ENCODE measurements at places on chromosomes 7 and 10.

- DNase-seq, result no peak
Measured at GRCh38 chr10:1203216-1203615, 147.0 kb downstream of the WDR37 start.

DNA sequence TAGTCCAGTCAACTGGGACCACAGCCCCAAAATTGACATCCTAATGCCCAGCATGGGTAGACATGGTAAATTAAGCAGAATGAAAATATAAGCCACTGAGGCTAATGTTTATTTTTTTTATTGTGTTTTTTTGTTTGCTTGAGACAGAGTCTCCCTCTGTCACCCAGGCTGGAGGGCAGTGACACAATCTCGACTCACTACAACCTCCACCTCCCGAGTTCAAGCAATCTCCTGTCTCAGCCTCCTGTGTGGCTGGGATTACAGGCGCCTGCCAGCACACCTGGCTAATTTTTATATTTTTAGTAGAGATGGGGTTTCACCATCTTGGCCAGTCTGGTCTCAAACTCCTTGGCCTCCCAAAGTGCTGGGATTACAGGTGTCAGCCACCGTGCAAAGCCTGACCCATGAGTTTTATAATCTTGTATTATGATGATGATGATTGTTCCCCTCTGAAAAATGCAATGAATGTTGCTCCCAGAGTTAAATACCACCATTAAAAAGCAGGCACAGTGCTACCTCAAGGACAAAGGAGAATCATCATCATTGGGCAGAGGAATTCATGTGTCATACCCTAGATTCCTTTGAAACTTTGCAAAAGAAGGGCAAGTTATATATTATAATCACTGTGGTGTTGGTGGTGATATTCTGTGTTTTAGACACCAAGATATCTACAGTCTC lies 228.0 kb downstream of the PARD3 start:
- DNase-seq, result no peak

DNA sequence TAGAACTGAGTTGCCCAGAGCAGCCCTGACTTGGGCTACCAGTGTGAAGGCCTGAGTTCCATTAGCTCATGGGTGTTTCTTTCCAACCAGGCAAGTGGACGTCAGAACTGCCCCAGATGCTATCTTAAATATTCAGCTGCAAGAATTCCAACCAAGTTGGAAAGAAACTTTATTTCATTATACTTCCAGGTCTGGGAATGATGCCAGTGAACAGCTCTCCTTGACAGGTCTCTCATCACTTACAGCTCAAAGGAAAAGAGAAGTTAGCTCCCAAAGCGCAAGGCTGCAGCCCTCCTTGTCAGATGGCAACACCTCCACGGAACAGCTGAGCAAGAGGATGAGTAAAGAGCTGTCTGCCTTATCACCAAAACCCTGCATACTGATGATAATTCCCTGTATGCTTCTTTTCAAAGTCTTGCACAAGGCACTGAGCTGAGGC lies 255.5 kb upstream of the AOAH start:
- no peak for DNase-seq

GRCh38 chr10:31669357-31669756 lies 259.3 kb downstream of the ARHGAP12 start:
- DNase-seq, result no peak

DNA sequence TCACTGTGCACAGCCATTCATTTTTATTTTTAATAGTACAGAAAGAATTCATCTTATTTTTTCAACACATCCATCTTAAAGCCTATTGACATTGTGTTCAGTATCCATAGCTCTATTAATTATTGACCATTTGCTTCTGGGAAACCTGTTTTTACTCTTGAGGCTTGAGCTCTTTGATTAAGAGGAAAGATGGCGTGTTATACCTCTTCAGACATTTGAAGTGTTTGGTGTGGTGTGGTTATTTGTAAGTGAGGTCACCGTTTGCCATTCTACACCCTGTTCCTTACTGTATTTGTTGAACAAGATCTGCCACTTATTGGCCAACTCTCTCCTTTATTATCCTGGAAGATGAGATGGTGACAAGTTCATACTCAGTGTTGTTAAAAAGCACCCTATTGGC lies 18.4 kb downstream of the C7orf57 start:
- no peak for DNase-seq

- DNase-seq, result no peak
Measured at GRCh38 chr10:72747521-72747920, 55.6 kb downstream of the MCU start.

GRCh38 chr7:90384433-90384832 lies 18.8 kb upstream of the CLDN12 start:
- no peak for DNase-seq

DNA sequence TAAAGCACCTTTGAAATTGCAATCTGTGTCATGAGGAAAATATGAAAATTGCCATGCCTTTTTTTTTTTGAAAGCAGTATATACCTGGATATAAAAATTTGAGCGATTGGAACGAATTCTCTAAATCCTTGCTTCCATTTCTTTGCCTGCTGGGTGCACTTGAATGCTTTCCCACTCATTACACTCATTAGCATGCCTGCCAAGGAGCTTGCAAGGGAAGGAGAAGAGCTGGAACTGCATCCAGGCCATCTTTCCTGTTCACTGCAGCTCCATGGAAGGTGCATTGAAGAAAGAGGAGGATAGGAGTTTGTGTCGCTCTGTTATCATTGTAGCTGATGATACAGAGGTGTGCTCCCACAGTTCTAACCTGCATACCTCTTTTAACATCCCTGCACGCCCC lies 102.4 kb upstream of the GJD4 start:
- no peak for DNase-seq

GRCh38 chr10:49176310-49177268 lies 11.6 kb downstream of the TMEM273 start:
- DNase-seq, result no peak

- DNase-seq, result no peak
Measured at GRCh38 chr7:36058020-36058592, 94.9 kb upstream of the EEPD1 start.

- no peak for DNase-seq
Measured at GRCh38 chr7:12939694-12940093, 252.3 kb downstream of the ARL4A start.

DNA sequence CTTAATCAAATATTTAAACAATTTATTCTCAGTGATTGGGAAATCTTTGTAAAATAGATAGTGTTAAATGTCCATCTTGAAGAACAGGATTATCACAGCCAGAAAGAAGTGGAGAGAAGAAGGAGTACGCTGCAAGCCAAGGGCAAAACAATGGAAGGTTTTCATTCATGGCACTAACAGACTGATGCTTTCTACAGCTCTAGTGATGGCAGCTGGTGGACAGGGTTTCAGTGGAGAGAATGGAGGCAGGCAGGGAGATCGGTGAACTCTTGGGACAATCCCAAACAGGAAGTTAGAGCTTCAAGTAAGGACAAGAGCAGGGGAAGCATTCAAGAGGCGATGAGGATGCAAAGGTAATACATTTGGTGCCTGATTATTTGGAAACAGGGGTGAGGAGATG lies 207.0 kb downstream of the JAZF1 start:
- DNase-seq, result no peak

DNA sequence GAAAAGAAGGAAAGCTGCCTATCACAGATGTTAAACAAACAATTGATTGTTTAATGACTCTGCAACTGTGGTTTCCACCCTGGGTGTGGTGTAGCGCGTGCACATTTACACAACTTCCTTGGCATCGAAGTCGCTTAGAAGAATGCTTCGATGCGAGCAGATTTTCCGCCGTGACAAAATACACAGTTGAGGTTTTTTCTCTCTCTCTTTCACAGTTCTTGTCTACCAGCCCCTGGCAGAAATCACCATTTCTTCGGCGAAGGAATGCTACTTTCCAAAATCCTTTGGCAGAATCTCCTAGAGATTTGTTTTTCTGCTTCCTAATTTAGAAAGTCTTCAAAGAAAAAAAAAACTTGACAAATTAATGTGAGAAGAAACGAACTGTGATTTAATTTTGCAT lies 70.7 kb upstream of the C1QL3 start:
- DNase-seq, result no peak

DNA sequence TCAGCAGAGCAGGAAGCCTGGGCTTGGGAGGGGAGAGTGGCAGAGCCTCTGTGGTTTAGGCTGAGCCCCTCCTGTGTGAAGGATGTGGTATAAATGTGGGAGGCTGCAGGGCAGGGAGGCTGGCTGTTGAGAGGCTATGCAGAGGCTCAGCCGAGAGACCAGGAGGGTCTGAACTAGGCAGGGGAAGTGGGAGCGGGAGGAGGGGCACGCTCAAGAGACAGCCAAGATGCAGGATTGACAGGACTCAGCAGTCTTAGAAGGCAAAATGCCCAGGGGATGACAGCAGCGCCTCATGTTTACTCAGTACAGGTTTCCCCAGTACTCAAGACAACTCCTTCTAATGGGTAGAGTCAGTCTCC lies 24.3 kb downstream of the BTBD16 start:
- no peak for DNase-seq

GRCh38 chr7:139058943-139059342 lies 23.1 kb upstream of the ZC3HAV1L start:
- no peak for DNase-seq

DNA sequence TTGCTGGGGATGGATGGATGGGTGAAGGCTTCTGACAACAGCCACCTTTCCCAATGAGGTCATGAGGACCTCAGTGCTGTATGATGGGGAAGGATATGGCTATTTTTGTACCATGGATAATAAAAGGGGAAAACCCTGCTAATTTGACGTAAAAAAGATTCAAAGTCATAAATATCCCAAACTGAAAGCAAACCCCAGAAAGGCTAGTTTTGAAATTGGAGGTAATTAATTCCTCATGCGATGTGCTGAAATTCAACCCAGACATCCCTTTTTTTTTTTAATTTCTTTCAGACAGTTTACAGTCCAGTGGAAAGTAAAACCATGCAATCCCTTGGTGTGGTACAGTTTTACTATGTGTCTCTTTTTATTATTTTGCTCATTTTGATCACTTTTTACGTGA lies 254.5 kb upstream of the BMPER start:
- no peak for DNase-seq

GRCh38 chr7:17674166-17674942 lies 265.9 kb downstream of the SNX13 start:
- peak; percentile 79 for DNase-seq

DNA sequence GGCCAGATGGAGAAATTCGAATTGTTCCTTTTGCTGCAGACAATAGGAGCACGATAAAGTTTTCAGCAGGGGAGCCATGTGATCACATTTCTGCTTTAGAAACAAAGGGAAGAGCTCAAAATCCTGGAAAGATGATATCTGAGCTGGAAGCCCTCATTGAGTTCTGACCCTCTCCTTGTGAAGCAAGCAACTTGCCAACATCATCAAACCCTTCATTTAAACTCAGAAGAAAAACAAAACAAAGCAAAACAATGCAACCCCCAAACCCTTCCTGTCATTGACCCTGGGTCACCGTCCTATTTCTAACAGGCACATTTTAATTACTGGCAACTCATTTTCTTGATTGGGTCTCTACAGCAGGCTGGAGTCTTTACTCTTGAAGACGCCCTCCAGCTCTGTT lies 198.3 kb upstream of the ZNF32 start:
- DNase-seq, result no peak

DNA sequence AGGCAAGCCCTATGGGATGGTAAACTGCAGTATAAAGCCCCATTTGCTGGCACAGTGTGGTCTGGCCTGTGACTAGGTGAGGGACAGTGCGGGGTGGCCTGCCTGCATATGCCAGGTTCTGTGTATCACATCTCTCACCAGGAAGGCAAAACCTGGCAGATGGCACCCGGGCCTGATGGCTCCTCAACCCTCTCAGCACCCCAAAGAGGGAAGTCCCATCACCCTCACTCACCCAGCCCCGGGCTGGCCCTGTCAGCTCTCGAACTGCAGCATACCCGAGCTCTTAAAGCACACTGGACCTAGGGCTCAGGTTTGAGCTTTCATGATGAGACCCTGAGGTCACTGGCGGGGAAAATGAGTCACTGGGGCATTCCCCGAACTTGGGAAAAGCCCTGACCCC lies 130.5 kb downstream of the LHPP start:
- no peak for DNase-seq

GRCh38 chr10:122021828-122022227 lies 32.9 kb downstream of the TACC2 start:
- DNase-seq, result no peak

DNA sequence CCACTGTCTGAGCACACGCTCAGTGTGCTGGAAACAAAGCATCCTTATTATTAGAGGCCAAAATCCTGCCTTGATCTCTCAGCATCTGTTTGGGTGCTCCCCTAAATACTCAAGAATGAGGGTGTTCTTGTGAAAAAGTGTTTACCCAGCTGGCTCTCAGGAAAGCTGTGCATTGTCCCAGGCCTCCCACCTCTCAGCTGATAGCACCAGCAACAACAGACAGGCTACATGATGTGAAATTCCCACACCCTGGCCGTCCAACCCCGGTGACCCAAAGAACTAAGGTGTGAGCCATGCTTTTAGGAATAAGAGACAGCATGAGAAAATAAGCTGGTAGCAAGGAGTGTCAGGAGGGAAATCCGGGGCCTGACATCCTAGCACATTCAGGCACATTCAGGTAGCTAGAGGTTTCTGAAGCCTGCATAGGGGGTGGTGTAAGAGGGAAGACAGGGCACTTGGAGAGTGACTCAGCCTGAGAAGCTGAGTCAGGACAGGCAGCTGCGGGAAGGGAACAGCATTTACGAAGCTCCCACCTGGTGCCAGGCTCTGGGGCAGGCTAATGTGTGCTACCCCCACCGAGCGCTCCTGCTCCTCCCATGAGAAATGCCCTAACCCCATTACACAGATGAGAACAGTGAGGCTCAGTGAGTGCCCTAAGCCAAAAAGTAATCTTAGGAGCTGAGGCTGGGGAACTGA lies 205.6 kb downstream of the GRID1 start:
- DNase-seq, result peak; percentile 56

GRCh38 chr7:80392229-80393169 lies 119.4 kb downstream of the GNAT3 start:
- peak; percentile 38 for DNase-seq

DNA sequence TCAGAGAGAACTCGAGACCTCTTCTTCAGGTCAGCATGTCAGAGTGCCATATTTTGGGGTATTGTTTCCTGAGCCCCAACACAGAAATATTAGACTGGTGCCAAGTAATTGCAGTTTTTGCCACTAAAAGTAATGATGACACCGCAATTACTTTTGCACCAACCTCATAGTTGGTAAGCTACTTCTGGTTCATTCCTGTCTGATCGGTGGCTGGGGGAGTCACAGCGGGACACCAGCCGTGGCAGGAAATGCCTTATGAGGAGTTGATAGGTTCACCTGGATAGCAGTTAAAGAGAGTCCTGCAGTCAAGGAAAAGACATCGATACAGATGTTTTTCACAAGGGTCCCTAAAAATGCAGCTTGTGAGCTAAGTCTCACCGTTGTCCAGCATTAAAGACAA lies 23.9 kb upstream of the ATP6V0A4 start:
- no peak for DNase-seq

- DNase-seq, result no peak
Measured at GRCh38 chr7:155520114-155520513, 26.2 kb downstream of the CNPY1 start.

GRCh38 chr7:155377838-155378579 lies 79.9 kb upstream of the EN2 start:
- DNase-seq, result peak; percentile 36

DNA sequence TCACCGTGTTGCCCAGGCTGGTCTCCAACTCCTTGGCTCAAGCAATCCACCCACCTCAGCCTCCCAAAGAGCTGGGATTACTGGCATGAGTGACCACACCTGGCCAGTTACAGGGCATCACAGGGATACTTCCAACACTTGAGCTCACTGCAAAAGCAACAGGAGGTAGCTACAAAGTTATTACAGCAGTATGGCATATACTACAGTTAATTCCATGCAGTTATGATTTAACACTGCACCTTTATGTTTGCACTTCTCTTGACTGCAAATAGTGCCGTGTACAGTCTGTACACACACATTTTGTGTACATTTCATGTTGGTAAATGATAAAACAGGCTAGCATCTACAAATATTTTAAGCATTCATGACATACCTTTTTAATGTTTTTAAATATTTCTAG lies 21.3 kb downstream of the SRPK2 start:
- DNase-seq, result no peak

GRCh38 chr10:96122824-96123223 lies 7.3 kb upstream of the ZNF518A start:
- no peak for DNase-seq
